Stimulated activated CD4-positive, alpha-beta T cell treated with anti-CD3 and anti-CD28 coated beads, Interleukin-15, amount 100 ng/mL, for 24 hours (primary cell): ENCODE measurements at places on chromosomes 7 and 10.

- DNase-seq, result no peak
Measured at GRCh38 chr7:89023206-89023605, 227.7 kb upstream of the TEX47 start.

GRCh38 chr10:109780997-109781396, 142.3 kb downstream of the XPNPEP1 start:
- DNase-seq, result no peak

GRCh38 chr10:61170594-61170993, 226.6 kb upstream of the RHOBTB1 start:
- no peak for DNase-seq

GRCh38 chr7:30681815-30682211, 443 bp downstream of the CRHR2 start:
- DNase-seq, result peak; percentile 25

DNA sequence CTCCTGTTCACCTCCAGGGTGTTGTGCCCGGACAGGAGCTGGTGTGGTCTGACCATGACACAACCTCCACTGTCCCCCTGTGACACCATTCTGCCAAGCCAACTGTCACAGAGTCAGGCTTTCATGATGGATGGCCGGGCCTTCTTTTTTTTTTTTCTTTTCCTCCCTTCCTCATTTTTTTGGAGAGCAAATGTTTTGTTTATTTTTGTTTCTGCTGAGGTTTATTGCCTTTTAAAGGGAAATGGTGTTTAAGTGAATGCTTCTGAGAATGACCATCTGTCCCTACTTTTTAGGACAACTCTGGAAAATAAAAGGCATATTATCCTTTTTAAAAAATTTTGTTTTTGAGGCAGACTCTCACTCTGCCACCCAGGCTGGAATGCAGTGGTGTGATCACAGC, 115.1 kb upstream of the NPS start:
- DNase-seq, result no peak

DNA sequence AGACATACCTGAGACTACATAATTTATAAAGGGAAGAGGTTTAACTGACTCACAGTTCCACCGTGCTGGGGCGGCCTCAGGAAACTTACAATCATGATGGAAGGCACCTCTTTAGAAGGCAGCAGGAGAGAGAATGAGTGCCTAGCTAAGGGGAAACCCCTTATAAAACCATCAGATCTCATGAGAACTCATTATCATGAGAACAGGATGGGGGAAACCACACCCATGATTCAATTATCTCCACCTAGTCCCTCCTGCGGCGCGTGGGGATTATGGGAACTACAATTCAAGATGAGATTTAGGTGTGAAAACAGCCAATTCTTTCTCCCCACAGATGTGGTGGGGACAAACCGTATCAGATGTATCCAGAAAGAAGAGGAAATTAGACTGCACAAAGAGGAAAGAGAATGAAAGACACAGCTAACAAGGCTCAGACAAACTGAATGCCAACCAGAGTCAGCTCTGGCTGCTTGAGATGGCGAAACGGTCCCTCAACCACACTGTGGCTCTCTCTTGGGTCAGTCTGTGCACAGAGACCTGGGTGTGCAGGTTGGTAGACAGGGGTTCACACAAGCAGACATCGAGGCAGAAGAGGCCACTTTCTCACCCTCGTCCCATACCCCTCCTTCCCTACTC, 375.6 kb downstream of the SFMBT2 start:
- DNase-seq, result peak; percentile 71

- DNase-seq, result no peak
Measured at GRCh38 chr7:4919969-4920766, 36.7 kb upstream of the RADIL start.

GRCh38 chr7:18202315-18203045, 174.8 kb upstream of the PRPS1L1 start:
- DNase-seq, result no peak

DNA sequence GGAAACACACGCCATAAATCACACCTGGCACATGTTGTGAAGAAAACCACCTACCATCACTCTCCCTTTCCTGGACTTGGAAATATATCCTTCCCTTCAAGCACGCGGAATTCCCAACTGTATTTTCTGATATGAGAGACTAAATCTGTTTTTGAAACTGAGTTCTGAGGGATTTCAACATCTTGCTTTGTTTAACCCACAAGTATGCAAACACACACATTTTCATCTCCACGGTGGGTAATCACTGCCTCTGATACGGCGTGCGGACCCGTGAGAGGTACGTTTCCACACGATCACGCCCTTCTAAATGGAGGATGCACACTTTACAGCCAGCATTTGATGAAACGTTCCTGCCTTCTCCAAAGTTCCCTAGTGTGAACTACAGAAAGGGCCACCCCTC, 83.4 kb downstream of the ZRANB1 start:
- no peak for DNase-seq

DNA sequence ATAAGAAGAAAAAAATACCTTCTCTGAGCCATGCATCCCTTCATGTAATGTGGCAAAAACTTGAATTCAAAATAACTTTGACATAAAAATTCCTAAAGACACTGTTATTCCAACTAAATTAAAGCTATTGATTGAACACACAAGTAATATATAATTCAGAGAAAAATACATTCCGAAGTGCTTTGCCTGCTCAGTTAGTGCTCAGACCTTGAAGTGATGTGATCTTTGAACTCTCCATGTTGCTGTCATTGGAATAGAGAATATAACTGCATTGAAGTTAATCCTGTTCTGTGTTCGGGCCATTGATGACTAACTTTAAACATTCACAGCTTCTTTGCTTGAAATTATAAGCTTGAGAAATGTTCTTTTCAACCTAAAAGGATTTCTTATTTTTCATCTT, 114.0 kb upstream of the IFRD1 start:
- no peak for DNase-seq

DNA sequence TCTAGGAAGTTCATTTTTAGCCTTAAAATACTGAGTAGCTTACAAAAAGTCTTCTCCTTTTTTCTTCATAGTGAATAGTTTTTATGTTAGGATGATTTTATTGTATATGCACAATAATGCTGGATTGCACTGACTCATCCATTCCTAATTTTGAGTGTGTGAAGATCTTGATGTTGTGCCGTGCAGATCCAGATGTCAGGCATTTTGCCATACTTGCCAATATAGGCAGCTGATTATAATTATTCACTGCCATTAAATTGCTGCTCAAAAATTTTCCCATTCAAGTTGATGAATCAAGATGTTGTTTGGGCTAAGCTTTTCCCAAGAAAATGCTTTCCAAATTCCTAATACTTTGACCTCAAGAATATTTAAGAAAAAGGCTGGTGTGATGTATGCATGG, 218.3 kb downstream of the AHR start:
- no peak for DNase-seq

- DNase-seq, result no peak
Measured at GRCh38 chr7:38299275-38299931, 26.0 kb upstream of the TARP start.

DNA sequence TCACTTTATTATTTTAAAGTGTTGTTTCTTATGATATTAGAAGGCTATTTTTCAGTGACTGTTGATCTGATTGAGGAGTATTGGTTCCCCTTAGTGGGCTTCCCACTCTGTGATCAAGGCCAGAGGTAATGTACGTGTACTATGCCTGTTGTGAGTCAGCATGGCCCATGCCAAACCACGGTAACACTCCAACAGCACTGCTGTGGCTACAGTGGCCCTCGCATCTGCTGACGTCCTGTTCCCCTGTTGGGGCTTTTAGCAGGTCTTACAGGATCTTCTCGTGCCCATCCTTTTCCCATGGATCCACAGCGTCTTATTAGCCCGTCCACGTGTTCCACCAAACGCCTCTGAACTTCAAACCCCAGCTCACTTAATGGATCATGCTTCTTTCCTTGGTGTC, 964.6 kb upstream of the CELF2 start:
- DNase-seq, result no peak

DNA sequence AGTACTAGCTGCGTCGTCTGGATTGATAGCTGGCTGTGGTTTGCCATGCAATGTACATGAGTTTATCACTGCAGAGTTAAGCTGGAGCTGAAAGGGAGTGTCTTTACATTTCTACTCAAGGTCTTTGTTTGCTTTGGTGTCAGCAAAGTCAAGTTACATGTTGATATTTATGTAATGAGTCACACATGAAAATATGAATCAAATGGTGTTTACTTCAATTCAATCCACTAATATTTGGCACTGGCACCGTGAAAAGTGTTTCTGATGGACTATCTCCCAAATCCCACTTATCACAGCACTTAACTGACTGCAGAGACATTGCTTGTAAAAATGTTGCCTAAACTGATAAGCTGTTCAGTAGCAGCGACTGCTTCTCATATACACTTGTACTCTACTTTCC, 395.9 kb downstream of the TFEC start:
- DNase-seq, result no peak

GRCh38 chr7:4745971-4746919, 29.2 kb upstream of the AP5Z1 start:
- DNase-seq, result peak; percentile 39
